ENCODE measurements at places on chromosomes 5 and 9.

GRCh38 chr9:123954518-123955280 is 24.8 kb upstream of the DENND1A start:
- no peak for DNase-seq

- DNase-seq: no peak
Measured at GRCh38 chr5:66134407-66134861, 9.7 kb upstream of the SREK1 start.

DNA sequence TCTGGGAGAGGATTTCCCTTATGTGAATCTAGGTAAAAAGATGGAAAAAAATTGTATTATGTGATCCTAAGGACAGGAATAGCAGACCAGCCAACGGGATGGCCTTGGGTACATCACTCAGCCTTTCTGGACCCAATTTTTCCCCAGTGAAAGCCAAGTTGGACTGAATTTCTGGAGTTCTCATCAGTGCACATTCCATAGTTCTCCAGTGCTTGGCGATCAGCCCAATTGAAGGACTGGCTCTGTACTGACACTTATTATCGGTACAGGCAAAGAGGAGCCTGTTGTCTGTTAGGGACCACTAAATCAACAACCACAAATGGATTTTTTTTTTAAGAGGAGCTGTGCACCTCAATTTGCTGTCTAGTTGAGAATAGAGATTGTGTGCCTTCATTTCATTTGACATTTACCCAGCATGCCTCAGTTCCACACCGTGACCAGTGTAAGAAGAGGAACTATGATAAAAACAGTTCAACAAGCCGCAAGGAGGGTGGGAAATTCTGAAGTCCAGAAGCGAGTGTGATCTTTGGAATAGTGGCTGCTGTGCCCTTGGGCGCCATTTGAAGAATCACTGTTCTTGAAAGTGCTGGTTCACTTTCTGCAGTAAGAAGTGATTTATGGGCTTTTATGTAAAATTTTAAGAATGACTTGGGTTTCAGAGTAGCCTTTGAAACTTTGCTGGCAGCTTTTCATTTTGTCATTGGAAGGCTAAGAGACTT is 8.0 kb downstream of the ARL10 start:
- DNase-seq: peak; percentile 12

- no peak for DNase-seq
Measured at GRCh38 chr5:7415123-7415522, 19.2 kb downstream of the ADCY2 start.

DNA sequence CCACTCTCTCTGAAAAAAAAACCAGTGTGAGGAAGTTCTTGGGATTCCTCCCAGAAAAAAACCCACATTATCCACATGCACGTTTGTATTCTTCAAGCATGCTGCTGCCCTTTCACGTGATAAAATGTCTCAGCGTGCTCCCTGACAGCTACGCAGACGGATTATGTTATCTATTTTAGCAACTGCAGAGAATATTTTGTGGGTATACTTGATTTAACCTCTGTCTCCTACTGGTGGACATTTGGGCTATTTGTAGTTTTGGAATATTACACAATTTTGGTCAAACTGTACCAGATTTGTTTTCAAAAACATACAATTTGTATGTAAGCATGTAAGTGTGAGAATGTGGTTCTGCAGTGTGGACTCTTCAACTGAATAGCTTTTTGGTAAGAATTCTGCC is 10.7 kb downstream of the PRRC2B start:
- no peak for DNase-seq

Data from Kasumi-1 (cell line).